ENCODE measurements at places on chromosomes 7 and 10. TPM values are rescaled to one million over a fixed set of nuclear protein-coding genes. Genes with fewer than 3 reads are reported as not detected.

Gene ZDHHC4
- 51.0 TPM for total RNA-seq

Gene RADIL
- total RNA-seq, result 5.6 TPM

Gene EGFR
- 42.8 TPM for total RNA-seq

Gene TRIM74
- not detected for total RNA-seq

Gene BHLHA15
- total RNA-seq, result not detected

GRCh38 chr10:75108684-75109458, 2.6 kb upstream of the SAMD8 start:
- H3K36me3 ChIP-seq, result no peaks in the 10 kb centered on the region
- no peaks in the 10 kb centered on the region for H3K4me1 ChIP-seq

GRCh38 chr10:52502237-52502636, 188.2 kb downstream of the DKK1 start:
- H3K27ac ChIP-seq, result no peak overlapping the region
- no peaks in the 10 kb centered on the region for H3K4me1 ChIP-seq
- no peaks in the 10 kb centered on the region for H3K36me3 ChIP-seq
- H3K27me3 ChIP-seq, result no peaks in the 10 kb centered on the region

- H3K4me3 ChIP-seq, result no peak overlapping the region
- no peaks in the 10 kb centered on the region for H3K4me1 ChIP-seq
- peak; percentile 18 for DNase-seq
- H3K27ac ChIP-seq, result no peak overlapping the region
These were observed 19.6 kb downstream of the FRMPD2 start for GRCh38 chr10:48254750-48255512.

DNA sequence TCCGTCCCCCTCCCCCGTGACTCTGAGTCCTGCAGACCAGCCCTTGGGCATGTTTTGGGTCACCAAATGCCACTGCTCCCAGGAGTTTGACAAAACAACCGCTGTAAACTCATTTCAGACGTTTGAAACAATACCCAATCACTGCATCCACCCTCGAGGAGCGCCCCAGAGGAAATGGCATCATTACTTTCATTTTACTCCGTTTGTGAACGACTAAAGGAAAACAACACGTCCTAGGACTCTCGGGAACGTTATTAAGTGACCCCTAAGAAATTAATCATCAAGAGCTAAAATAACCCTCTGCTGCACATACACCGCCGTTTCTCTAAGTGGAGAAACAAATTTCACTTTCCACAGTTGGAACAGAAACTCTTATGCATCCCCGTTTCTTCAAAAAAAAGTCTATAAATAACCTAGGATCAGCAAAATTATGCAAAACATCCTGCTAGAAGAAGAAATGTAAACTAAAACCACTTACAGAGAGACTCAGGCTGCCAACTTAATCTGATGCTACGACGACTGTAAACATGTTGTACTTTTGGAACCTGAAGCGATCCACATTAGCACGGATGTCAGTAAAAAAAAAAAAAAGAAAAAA, 109.9 kb upstream of the EFCAB10 start:
- H3K27me3 ChIP-seq, result no peaks in the 10 kb centered on the region
- no peak for DNase-seq
- H3K36me3 ChIP-seq, result peaks cover under 1% of the 10 kb centered on the region
- H3K4me3 ChIP-seq, result peak overlapping the region; percentile 51

DNA sequence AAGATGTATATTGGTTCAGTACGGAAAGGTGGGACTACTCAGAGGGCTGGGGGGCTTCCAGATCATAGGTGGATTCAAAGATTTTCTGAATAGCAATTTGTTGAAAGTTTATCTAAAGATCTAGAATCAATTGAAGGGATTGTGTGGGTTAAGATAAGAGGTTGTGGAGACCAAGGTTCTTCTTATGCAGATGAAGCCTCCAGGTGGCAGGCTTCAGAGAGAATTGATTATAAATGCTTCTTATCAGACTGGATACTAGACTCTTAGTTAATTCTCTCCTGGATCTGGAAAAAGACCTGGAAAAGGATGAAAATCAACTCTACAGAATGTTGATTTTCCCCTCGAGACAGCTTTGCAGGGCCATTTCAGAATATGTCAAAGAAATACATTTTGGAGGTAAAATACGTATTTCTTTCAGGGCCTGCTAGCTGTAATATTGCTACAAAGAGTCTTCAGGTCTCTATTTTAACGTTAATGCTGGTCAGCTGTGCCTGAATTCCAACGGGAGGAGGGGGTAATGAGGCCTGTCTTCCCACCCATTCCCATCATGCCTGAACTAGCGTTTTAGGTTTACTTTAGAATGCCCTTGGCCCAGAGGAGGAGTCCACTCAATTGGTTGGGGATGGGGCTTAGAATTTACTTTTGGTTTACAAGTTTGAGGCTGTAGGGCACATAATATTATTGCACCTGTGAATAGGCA, 12.8 kb upstream of the GPR15LG start:
- H3K27me3 ChIP-seq, result no peaks in the 10 kb centered on the region
- H3K4me3 ChIP-seq, result no peak overlapping the region
- no peaks in the 10 kb centered on the region for H3K4me1 ChIP-seq
- no peak overlapping the region for H3K27ac ChIP-seq
- no peak for DNase-seq
- no peaks in the 10 kb centered on the region for H3K36me3 ChIP-seq

DNA sequence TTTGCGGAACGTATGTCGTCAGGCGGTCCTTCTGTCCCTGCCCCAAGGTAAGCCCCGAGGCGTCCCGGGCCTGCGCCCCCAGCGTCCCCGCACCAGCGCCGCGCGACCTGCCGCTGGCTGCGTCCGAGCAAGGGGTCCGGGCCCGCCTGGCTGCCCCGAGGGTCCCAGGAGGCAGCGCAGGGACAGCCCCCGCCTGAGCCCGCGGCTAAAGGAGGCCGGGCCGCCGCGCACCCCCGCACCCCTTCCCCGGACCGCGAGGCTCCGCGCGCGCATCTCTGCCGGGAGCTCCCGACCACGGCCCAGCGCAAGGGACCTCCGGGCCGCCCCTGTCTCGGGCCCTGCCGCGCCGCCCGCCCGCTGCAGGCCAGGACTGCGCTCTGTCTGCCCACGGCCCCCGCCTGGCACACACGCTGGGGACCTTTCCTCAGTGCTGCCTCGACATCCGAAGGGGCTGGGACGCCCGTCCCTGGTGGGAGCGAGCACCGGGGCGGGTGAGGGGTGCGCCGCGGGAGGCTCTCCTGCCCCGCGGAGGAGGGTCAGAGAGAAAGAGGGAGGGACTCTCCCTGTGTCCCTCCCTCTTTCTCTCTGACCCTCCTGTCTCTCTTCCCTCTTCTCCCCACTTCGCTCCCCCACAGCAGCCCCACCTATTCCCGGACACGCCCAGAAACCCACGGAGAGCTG, 25.0 kb downstream of the SHH start:
- H3K27me3 ChIP-seq, result peaks cover 19% of the 10 kb centered on the region
- no peak overlapping the region for H3K27ac ChIP-seq
- peak overlapping the region; percentile 45 for H3K4me3 ChIP-seq

DNA sequence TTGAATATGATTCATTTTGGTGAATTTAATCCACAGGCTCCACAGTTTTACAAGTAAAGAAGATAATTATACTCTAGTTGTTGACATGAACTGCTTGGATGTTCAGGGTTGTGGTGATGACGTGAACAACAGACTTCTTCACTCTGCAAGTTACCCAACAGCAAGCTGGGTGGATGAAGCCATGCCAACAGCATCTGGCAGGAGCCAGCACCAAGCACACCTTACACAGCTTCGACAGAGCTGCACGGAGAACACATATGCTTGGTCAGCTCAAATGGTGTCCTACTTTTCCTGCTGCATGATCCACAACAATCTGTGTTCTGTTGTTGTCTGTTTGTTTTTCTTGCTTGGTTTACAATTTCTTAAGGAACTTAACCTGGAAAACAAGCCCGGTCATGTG, 9.8 kb downstream of the NOD1 start:
- no peaks in the 10 kb centered on the region for H3K36me3 ChIP-seq
- peak; percentile 76 for DNase-seq
- H3K27ac ChIP-seq, result peak overlapping the region; percentile 80
- H3K4me3 ChIP-seq, result no peak overlapping the region
- no peaks in the 10 kb centered on the region for H3K4me1 ChIP-seq

- H3K4me3 ChIP-seq, result peak overlapping the region; percentile 84
- no peaks in the 10 kb centered on the region for H3K27me3 ChIP-seq
- DNase-seq, result no peak
These were observed 6.3 kb downstream of the KLF6 start for GRCh38 chr10:3778692-3779157.

GRCh38 chr7:142776206-142776844, 5.6 kb downstream of the PRSS2 start:
- H3K27ac ChIP-seq, result no peak overlapping the region
- no peaks in the 10 kb centered on the region for H3K27me3 ChIP-seq
- no peaks in the 10 kb centered on the region for H3K4me1 ChIP-seq
- no peak for DNase-seq
- no peak overlapping the region for H3K4me3 ChIP-seq
- H3K36me3 ChIP-seq, result no peaks in the 10 kb centered on the region

- no peak for DNase-seq
- peak overlapping the region; percentile 54 for H3K4me3 ChIP-seq
- no peaks in the 10 kb centered on the region for H3K36me3 ChIP-seq
- H3K27ac ChIP-seq, result peak overlapping the region; percentile 94
These were observed 1.6 kb downstream of the GLUD1 start for GRCh38 chr10:87092861-87093631.

DNA sequence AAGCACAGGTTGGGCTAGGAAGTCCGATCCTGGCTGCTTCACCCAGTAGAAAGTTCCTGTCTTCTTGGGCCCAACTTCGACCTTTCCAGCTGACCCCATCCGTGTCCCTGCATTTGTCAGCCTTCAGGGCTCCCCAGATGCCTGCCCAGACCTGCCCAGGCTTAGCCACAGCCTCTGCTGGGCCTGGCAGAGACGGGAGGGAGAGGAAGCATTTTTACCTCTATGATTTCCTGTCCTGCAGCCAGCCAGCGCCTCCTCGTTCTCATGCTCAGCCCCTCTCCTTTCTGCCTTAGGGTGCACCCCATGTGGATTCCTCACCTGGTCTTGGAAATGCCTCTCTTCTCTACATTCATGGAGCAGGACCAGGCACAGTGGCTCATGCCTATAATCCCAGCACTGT, 3.7 kb downstream of the METTL27 start:
- no peaks in the 10 kb centered on the region for H3K27me3 ChIP-seq
- no peak for DNase-seq
- H3K4me1 ChIP-seq, result no peaks in the 10 kb centered on the region
- no peak overlapping the region for H3K4me3 ChIP-seq

DNA sequence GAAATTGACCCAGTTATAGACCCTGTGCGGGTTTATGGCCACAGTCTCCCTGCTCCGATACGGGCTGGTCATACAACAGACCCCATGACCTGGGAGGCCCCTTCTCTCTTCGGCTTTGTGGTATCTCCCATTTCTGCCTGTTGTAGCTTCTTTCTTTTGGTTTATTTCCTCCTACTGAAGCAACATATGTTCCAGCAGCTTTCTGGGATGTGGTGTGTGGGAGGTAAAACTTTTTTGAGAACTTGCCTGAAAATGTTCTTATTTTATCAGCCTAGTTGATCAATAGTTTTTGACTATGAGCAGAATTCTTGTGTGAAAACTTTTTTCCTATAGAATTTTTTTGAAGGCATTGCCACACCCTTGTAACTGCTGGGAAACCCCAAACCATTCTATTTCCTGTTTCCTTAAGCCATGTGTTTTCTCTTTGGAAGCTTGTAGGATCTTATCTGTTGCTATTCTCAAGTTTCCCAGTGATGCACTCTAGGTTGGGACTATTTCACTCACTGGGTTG, 80.0 kb downstream of the DAGLB start:
- no peak for DNase-seq
- no peak overlapping the region for H3K4me3 ChIP-seq
- H3K27ac ChIP-seq, result no peak overlapping the region
- no peaks in the 10 kb centered on the region for H3K36me3 ChIP-seq
- no peaks in the 10 kb centered on the region for H3K27me3 ChIP-seq
- H3K4me1 ChIP-seq, result no peaks in the 10 kb centered on the region

GRCh38 chr7:108147031-108147563, 16.9 kb upstream of the LAMB4 start:
- no peaks in the 10 kb centered on the region for H3K27me3 ChIP-seq
- H3K27ac ChIP-seq, result no peak overlapping the region
- no peak for DNase-seq
- no peaks in the 10 kb centered on the region for H3K36me3 ChIP-seq

GRCh38 chr7:92769844-92770243, 66.5 kb downstream of the CDK6 start:
- H3K4me3 ChIP-seq, result no peak overlapping the region
- no peaks in the 10 kb centered on the region for H3K27me3 ChIP-seq
- H3K4me1 ChIP-seq, result peaks cover 44% of the 10 kb centered on the region
- DNase-seq, result no peak
- peak overlapping the region; percentile 69 for H3K27ac ChIP-seq
